ENCODE measurements at places on chromosomes 1 and 21.
A peak's percentile ranks its signal among the peaks of the same experiment; 100 is the strongest.

DNA sequence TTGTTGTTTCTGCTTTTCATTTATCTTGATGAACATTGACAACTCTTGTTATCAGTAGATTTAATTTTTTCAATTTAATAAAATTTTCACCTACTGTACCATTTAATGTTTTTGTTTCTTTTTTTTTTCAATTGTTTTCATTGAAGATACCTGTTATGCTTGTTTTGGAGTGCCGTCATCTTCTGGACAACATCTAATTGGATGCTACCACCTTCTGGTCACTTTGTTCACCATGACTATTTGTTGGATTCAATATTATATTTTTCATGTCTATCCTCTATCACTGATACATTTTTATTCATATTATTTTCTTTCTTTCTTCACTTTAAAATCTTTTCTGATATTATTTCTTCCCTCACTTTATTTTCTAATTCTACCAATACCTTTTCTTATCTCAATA lies 14.0 kb downstream of the KRTAP21-2 start:
- DNase-seq = no peak

DNA sequence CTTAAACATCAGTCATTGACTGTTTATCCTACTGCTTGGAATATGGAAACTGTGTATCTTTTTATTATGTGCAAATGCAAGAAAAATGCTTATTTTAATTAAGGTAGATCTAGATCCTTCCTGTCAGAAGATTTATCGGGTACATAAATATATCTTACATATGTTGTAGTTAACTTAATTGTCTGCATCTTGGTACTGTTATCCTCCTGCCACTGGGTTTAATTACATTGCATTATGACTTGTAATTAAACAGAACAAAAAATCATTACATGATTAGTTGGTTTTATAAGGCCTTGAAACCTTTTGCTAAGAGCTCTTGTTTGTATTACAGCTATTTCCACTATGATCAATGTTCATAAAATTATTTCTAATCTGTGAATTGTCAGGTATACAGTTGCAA lies 211.2 kb downstream of the PTGER3 start:
- DNase-seq = no peak

GRCh38 chr1:112057736-112058135 lies 68.3 kb upstream of the KCND3 start:
- no peak for DNase-seq

GRCh38 chr1:114551400-114551799 lies 30.0 kb downstream of the BCAS2 start:
- DNase-seq = no peak

DNA sequence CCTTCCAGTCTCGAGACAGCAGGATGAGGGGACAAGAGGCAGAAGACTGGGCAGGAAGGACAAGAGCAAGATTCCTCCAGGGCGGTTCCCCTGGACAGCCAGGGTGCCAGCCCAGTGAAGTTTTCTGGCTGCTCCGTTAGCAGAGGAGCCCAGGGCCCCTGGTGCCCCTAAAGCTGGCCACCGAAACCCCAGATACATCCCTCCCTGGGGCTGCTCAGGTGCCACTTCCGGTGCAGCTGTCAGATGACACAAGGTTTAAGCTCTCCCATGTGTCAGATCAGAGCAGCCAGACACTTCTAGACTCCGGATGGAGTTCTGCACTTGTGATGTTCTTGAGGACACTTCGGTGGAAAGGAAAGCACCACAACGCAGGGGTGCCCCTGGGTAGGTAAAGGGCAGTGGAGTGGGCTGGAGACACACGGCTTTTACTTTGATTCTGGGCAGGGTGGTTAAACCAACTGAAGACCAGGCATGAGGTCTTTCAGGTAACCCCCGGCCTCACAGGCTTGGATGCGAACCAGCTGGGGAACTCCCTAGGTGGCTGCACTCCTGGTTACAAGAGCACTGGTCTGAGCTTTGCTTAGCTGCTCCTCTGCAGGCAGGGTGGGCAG lies 85.7 kb downstream of the ITPKB start:
- no peak for DNase-seq

DNA sequence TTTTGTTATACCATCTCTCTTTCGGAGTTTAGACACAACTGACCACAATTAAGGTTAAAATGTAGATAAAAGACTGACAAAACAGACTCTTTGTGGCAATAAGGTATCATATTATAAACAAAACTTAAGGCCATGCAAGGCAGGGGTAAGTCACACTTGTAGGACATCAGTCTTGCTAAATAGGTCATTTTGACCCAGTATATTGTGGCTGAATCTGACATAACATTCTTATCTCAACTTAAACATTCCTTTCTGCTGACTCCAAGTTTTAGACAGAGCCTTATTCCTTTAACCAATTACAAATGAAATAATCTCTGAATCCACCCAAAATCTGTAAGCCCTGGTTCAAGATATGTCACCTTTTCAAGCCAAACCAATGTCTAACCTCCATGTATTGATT lies 733.4 kb upstream of the B3GALT2 start:
- no peak for DNase-seq

GRCh38 chr21:43727519-43728153 lies 8.7 kb downstream of the PDXK start:
- no peak for DNase-seq

DNA sequence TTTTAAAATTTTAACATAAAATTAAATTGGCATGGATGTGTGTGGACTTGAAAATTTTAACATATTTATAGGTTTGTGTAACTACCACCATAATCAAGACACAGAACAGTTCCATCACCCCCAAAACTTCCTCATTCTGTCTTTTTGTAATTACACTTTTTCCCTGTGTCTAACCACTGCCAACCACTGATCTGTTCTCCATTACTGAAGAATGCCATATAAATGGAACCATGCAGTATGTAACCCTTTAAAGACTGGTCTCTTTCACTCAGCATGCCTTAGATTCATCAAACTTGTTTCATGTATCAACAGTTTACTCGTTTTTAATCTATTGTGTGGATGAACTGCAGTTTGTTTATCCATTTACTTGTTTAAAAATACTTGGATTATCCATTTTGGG lies 13.0 kb upstream of the AHCYL1 start:
- no peak for DNase-seq

- DNase-seq = no peak
Observed at GRCh38 chr1:11407301-11407994, 71.5 kb upstream of the DISP3 start.

- DNase-seq = no peak
Observed at GRCh38 chr1:23475134-23475628, 8.8 kb downstream of the ASAP3 start.

DNA sequence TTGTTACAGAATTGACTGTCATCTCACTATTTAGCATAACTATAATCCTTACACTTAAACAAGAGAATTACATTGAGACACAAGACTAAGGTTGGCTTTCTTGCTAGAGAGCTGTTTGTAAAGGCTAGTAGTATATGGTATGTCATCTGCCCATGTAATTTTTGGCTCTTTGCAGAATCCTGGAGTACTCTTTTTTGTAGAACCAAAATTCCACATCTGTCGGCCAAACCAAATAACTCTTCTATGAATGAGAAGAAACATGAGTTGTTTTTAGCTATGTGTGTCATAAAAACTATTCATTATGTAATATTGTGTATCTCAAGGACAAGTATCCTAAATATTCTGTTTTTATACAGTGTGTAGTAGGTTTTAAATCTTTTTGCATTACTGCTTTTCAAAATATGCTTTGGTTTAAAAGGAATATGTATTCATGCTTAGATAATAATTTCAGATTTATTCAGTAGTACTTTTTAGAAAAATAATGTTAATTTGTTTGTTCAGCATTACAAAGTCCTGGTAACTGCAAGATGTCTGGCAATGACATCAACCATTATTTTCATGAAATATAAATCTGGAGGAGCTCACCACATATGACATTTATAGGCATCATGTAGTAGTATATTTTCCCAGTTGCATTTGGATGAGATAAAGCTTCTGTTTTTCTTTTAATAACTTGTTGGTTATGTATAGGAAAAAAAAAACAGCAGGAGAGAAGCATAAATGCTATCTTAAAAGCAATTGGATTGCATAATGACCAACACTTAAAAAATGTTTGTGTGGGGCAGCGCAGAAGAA lies 159.8 kb downstream of the HS2ST1 start:
- DNase-seq = no peak

- no peak for DNase-seq
Observed at GRCh38 chr1:63923302-63923701, 149.5 kb downstream of the ROR1 start.

DNA sequence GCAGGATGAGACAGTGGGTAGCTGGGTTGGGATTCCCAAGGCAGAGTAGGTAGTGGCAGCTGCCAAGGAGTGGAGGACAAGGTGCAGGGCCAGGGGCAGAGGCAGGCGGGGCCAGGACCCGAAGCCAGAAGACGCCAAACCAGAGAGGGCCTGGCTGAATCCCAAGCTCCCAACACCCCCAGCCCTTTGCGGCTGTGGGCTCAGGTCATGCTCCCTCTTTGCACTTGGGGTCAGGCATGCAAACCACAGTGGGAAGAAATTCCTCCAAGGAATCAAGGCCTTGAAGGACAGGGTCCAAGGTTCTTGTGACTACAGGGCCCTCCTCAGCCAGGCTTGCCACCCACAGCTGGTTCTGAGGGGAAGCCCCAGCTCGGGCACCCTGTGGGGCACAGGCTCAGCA lies 6.2 kb downstream of the C1orf210 start:
- no peak for DNase-seq

DNA sequence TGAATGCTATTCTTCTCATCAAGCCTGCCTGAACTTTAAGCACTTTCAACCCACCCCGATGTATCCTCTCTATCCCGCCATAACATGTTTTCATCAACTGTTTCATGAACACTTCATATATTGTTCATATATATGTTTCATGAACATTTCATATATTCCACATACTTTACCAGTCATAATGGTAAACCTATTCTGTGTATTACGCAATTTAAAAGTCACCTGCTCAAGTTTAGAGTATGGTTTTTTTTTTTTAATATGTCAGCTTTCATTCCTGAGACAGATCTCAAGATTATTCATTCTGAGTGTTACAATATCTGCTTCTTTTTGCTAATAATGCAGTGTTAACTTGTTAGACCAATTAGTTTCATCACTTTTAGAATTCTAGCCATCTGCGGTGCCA lies 140.7 kb downstream of the SIPA1L2 start:
- no peak for DNase-seq

DNA sequence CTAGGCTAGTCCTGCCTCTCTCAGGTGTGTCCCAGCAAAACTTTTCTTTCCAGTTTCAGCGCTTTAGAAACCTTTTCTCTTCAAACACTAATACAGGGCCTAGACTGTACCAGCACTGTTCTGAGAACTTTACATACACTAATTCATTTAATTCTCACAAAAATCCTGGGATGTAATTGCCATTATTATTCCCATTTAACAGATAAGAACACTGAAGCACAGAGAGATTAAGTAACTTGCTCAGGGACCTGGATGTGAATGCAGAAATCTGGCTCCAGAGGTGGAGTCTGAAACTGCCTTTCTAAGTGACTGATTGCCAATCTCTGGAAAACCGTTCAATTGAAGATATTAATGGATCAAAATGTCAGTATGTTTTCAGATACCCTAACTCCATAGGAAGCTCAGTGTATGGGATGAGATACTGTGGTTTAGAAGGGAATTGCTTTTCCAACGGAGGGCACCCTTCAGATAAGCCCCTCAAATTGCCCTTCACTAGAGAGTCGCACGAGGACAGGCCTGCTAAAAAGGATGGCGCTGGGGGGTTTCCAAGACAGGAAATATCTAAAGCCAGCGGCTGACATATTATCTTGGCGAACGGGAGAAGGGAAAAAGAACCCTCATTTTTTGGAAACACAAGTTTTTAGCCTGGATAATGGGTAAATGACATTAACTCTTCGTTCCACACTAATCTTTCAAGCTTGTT lies 698 bp upstream of the UCK2 start:
- DNase-seq = no peak

DNA sequence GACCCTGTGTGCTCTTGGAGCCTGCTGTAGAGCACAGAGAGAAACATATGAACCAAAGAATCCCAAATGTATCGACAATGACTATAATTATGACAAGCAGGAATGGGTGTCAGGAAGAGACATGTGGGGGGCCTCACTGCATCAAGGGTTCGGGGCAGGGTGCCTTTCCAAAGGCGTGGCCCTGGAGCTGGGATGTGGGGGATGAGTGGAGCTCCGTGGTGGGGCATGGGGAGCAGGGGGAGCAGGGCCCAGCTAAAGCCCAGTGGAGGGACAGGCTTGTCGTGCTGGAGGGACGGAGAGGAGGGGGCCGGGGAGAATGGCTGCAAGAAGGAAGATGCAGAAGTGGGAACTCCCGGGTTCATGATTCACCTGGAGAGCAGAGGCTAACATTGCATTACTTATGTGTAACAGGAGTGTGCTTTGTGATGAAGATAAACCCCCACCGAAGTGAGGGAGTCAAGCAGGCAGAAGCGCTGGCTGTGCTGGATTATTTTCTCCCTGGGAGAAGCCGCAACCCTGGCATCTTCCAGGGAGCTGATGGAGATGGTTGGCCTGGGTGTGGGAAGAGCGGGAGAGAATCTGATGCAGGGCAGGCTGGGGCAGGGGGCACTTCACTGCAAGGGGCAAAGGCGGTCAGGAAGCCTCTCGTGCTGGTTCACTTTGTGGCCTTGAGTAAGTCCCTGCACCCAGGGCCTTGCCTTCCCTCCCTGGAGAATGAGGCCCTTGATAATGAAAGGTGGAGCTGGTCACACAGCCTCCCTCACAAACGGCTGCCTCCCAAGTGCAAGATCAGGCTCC lies 124.6 kb upstream of the RUNX3 start:
- no peak for DNase-seq

- DNase-seq = no peak
Observed at GRCh38 chr21:16241479-16241963, 511.7 kb downstream of the USP25 start.

DNA sequence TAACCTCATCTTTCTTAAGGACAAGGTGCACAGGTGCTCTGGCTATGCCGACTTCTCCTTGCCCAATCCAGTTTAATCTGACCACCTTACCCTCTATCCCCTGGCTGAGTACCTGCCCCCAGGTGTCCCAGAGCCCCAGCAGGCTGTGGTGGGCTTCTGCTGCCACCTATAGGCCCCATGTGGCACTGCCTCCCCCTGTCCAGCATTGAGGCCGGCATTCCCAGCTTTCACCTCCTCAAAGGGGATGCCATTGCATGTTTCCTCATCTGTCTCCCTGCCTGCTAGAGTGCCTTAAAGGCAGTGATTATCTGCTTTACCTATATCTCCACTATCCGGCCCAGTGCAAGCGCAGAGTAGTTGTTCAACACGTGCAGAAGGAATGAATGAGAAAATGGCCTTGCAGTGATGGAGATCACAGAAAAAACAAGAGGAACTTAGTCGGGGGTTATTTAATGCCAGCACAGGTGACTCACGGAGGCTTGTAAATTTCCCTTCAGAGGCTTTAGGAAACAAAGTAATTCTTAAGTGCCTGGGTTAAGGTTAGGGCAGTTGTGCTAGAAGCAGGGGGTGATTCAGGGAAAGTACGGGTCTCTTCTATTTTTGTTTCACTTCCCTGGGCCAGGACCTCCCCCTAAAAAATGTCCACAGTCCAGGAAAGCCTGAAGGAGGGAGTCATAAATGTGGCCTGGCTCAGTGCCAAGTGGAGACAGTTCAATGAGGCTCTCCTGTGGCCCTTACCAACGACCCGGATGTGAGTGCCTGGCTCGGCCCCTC lies 131.8 kb upstream of the NGF start:
- DNase-seq = peak; percentile 68

Data from SHP77 (cell line).